ENCODE measurements at places on chromosomes 11 and 22.

GRCh38 chr11:121514432-121515334 is 61.9 kb upstream of the SORL1-AS1 start:
- no peak for DNase-seq

GRCh38 chr22:48832592-48832991 is 995.1 kb downstream of the BRD1 start:
- no peak for DNase-seq

GRCh38 chr11:10350334-10350733 is 45.5 kb downstream of the ADM start:
- no peak for DNase-seq

DNA sequence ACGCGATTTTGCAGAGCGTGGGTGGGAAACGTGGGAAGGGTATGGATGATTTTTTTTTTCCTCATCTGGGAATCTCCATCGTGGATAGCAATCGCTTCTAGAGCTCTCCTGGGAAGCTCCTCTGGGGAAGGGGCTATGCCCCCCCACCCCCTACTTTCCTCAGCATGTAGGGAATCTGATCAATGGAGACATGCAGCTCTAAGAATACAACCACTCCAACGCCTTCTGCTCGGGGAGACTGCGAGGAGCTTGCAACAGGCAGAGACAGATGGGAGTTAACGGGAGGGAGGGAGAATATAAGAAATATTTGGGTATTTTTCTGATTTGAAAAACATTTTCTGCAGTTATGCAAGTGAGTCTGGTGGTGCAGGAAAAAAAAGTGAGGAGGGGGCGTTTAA is 104.6 kb upstream of the HSD17B12 start:
- no peak for DNase-seq

GRCh38 chr11:58796333-58796732 is 48.2 kb downstream of the GLYATL2 start:
- DNase-seq, result no peak

DNA sequence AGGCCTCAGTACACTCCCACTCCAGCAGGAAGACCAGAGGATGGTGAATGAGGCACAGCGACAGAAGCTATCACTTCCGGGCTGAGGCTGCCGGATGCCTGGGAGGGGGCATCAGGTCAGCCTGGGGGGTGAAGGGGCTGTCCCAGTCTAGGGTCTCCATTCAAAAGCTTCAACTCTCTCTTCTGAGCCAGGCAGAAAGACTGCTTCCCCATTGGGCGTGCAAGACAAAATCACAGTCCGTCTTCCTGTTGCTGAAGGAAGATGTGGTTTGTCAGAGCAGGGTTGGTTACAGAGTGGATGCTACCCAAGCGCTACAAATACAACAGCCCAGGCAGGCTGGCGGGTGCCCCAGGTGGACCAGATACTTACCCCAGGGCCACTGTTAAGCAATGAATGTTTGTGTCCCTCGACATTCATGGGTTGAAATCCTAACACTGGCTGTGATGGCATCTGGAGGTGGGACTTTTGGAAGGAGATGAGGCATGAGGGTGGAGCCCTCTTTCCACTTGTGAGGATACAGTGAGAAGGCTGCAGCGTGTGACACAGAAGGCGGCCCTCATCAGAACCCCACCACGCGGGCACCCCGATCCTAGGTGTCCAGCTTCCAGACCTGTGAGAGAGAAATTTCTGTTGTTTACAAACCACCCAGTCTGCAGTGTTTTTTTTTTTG is 12.0 kb downstream of the UPK3A start:
- no peak for DNase-seq

GRCh38 chr22:33049119-33049729 is 9.0 kb downstream of the SYN3 start:
- peak; percentile 55 for DNase-seq

DNA sequence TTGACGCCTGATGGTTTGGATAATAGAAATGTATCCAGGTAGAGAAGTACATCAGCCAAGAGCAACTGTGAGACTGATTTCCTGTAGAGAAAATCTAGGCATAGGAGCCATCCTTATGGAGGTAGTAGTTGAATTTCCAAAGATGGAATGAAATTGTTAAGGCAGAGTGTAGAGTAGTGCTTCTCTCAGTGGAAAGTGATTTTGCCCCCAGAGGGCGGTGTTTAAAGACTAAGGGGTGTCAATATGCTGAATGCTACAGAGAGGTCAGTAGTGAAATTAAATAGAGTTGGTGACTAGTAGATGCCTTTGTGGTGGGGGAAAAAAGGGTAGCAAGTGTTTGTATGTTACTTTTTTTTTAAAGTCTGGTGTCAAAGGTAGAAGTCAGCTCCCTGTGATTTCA is 54.5 kb downstream of the TRIM44 start:
- no peak for DNase-seq

DNA sequence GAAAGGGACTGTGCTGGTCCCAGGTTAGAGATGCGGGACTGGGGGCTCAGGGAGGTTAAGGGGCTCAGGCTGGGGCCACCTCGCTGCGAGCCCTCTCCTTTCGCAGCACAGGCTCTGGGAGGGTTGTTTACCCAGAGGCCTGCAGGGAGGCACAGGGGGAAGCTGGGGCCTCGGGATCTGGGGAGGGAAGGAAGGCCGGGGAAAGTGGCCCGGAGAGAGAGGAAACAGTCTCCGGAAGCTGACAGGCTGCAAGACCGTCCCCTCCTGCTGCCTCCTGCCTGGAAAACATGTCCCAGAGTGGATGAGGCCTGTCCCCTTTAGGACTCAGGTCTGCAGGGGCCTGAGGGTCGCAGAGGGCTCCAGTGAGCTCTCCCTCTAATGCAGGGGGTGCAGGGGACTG is 45.4 kb downstream of the MYO7A start:
- DNase-seq, result no peak

- DNase-seq, result no peak
These were observed 6.7 kb downstream of the KCNE3 start for GRCh38 chr11:74460481-74461154.

- DNase-seq, result no peak
These were observed 140.9 kb upstream of the MTNR1B start for GRCh38 chr11:92828556-92828955.

- DNase-seq, result no peak
These were observed 220.1 kb upstream of the CNTN5 start for GRCh38 chr11:98800696-98801095.

DNA sequence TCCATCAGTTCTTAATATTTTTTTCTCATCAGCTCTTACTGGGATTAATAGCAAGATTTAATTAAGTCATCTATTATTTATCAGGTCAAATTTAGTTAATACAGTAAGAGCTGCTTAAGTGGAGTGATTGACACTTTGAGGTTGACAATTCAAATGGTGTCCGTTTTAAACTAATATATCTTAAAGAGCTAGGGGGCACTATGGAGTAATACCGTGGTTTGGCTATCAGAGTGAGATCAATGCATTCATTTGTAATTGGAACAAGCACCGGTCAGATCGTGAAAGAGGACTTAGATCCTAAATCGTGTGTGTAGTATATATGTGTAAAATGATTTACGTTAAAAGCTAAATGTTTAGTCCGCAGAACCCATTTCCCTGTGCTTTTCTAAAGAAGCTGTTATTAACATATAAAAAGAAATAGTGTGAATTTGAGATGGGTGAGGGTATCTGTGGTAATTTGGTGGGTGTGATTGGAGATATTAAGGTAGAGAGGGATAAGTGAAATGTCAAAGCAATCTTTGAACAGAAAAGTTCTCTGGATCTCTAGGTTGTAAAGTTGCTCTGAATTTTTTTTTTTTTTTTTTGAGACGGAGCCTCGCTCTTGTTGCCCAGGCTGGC is 2.3 kb downstream of the SIK2 start:
- DNase-seq, result no peak

- DNase-seq, result no peak
These were observed 84.3 kb downstream of the ARL14EP start for GRCh38 chr11:30406978-30407762.

GRCh38 chr11:12482839-12483238 is 105.5 kb downstream of the PARVA start:
- DNase-seq, result no peak

GRCh38 chr11:94767701-94768601 is at the start of gene AMOTL1:
Gene AMOTL1, plus strand, starts transcription at chr11:94768356. Its CDS starts 156 bp downstream, at chr11:94768512.
- peak; percentile 5 for DNase-seq

- no peak for DNase-seq
These were observed 25.7 kb upstream of the TPBGL start for GRCh38 chr11:75214843-75215242.

GRCh38 chr11:109291553-109291952 is 130.4 kb upstream of the C11orf87 start:
- no peak for DNase-seq

GRCh38 chr11:8501836-8502235 is 92.2 kb downstream of the STK33 start:
- no peak for DNase-seq

DNA sequence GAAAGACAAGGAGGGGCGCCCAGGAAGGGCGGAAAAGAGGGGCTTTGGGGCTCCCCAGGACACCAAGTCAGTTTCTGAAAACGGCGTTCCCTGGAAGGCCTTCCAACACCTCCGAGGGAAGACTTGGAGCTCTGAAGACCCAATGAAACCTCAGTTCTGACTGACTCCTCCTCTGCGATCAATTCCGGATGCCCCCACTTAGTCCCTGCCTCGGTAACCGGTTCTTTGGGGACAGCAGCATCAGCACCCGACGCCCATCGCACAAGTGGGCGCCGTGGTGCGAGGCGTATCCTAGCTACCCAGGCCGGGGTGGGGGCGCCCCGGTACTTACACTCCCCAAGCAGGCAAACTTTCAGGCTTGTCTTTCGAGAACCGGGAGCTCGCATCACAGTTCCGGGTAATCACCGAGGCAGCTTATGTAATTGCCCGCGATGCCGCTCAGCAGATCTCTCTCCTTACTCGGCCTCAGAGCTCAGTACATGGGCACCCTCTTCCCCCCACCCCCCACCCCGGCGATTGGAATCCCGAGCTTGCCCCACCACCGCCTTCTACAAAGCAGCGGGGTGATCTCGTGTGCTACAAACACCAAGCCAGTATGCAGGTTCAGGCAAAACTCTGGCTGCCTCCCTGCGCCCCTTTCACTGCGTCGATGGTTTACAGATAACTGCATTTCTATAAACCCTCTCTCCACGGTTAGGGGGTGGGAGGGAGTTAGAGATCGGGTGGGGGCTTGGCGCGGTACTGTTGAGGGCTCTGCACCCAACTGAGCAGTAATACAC is 2.0 kb downstream of the TENM4 start:
- no peak for DNase-seq

- no peak for DNase-seq
These were observed 7.7 kb downstream of the SCO2 start for GRCh38 chr22:50517495-50518260.

- DNase-seq, result no peak
These were observed 119.6 kb downstream of the NAV2 start for GRCh38 chr11:19832086-19832750.

All from stimulated activated CD4-positive, alpha-beta T cell treated with anti-CD3 and anti-CD28 coated beads, Interleukin-12 subunit alpha, Interleukin-12 subunit beta, amount 100 ng/mL, for 4 hours (primary cell).